Adrenal gland (tissue), 19 donors: ENCODE measurements at places on chromosomes 13 and 19. TPM values are rescaled to one million over a fixed set of nuclear protein-coding genes. Genes with fewer than 3 reads are reported as not detected.

The ZNF565 gene
- 4.1 TPM for total RNA-seq

The ZNF728 gene
- total RNA-seq = 2.3 TPM

The PRX gene
- 10.4 TPM for total RNA-seq

The GPC5 gene
- 2.6 TPM for total RNA-seq

The OR10H1 gene
- not detected for total RNA-seq

The LGALS4 gene
- not detected for total RNA-seq

The DPF1 gene
- total RNA-seq = not detected

The FFAR3 gene
- not detected for total RNA-seq

The RYR1 gene
- 10.0 TPM for total RNA-seq

The ZNF568 gene
- 17.2 TPM for total RNA-seq

The CELF5 gene
- total RNA-seq = 0.69 TPM

The KLK4 gene
- total RNA-seq = not detected

The CLDN10 gene
- not detected for total RNA-seq

The SIGLEC14 gene
- total RNA-seq = 13.3 TPM

The C19orf12 gene
- total RNA-seq = 44.4 TPM

The PGLYRP2 gene
- not detected for total RNA-seq

The SPRY2 gene
- total RNA-seq = 29.7 TPM

The ZNF98 gene
- total RNA-seq = 0.92 TPM

The CYP4F3 gene
- 0.80 TPM for total RNA-seq

The TIMM13 gene
- total RNA-seq = 157 TPM

The IZUMO2 gene
- not detected for total RNA-seq

The CPT1C gene
- total RNA-seq = 5.9 TPM

The GRK1 gene
- not detected for total RNA-seq

The ZNF430 gene
- 21.7 TPM for total RNA-seq

The PSG3 gene
- not detected for total RNA-seq

The SPTBN4 gene
- total RNA-seq = 3.5 TPM

The TMEM205 gene
- 282 TPM for total RNA-seq

The LHFPL6 gene
- 61.9 TPM for total RNA-seq

The C13orf46 gene
- total RNA-seq = 0.06 TPM

The ZNF577 gene
- total RNA-seq = 20.6 TPM
